Mesothelial cell of epicardium (in vitro differentiated cells): ENCODE measurements at places on chromosomes 5 and 9. TPM values are rescaled to one million over a fixed set of nuclear protein-coding genes. Genes with fewer than 3 reads are reported as not detected.

- DNase-seq = no peak
Measured at GRCh38 chr9:128626181-128626580, 30.5 kb downstream of the DYNC2I2 start.

GRCh38 chr5:32420506-32420905 is 24.0 kb downstream of the ZFR start:
- DNase-seq = no peak

GRCh38 chr5:12614608-12615007 is 710.4 kb upstream of the CTNND2 start:
- DNase-seq = no peak

CDO1 gene
- 9.9 to 13.1 TPM (median 11.8 TPM) in 3 replicates for total RNA-seq

- no peak for DNase-seq
Measured at GRCh38 chr5:35309365-35310130, 79.3 kb upstream of the PRLR start.

DNA sequence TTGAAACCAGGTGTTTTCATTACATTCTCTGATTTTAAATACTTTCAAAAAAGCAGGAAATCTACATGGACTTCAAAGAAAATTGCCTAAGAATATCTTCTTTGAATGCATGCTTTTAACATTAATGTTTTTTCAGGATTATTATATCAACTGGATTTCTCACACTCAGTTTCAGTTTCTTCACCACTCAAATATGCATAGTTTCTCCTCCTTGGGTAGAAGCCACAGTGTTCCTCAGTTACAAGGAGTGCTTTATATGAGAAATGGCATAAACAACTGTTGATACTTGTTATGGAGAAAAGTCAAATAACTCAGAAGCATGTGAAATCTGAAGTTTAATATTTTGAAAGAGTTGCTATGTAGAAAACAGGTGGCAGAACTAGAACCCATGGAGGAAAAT is 196.9 kb downstream of the DMRTA1 start:
- DNase-seq = no peak

GRCh38 chr9:6921315-6921714 is 163.5 kb downstream of the KDM4C start:
- no peak for DNase-seq

- DNase-seq = no peak
Measured at GRCh38 chr5:3564827-3565518, 30.7 kb upstream of the IRX1 start.

DNA sequence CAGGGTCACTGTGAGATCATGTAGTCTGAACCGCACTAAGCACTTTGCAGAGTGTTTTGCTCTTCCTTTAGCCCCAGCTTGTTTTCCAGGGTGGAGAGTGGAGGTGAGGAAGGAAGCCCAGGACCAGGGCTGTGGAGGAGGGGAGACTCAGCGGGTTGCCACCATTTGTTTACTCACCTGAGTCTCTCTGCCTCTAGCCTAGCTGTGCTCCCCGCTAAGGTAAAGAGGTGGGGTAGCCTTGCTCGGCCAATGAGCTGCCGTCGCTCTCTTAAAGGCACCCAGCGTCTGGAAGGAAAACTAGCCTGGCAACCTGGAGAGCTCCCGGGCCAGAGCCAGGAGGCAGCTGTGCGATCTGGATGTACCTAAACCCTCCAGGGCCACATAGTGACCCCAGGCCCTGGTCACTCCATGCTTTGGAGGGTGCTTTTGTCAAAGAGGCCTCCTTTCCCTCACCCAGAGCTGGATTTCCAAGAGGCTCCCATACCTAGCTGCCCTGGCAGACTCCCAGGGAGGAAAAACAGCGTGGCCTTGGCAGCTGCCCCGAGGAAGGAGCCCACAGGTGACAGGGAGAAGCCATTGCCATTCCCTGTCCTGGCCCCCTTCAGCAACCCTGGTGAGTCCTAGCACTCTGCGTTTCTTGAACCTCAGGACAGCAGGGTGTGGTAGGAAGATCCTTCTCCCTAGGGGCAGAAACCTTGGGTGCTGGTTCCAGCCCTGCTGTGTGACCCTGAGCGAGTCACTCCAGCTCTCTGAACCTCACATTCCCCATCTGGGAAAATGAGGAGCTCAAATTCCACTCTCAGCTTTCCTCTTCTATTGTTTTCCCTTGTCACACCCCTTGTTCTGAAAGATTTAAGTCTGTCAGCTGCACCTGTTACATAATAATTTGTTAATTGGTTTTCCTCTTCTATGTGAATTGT is 42.4 kb upstream of the LARP1 start:
- no peak for DNase-seq

DNA sequence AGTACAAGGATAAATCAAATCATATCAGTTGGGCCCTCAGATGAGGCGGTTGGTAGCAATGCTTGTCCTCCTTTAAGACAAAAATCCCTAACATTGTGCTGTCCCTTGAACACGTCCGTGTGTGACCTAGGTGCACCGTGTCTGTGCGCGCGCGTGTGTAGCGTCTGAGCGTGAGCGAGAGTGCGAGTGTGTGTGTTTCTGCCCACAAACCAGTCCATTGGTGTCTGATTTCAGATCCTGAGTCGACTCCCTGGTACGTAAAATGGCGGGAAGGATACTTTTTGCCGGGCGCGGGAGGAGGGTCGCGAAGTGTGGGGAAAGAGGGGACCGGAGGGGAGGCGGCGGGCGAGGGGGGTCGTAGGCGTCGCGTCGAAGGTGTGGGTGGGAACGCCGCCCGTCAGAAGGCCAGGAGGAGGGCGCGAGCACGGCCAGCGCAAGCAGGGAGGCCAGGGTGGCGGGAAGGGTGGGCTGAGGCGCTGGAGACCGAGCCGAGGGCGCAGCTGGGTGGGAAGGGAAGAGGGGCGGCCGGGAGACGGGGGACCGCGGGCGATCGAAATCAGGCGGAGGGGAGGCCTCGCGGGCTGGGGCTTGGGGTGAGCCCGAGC is 8.9 kb downstream of the OTP start:
- DNase-seq = no peak

SLC9A3 gene
- 1.9 to 2.4 TPM (median 2.3 TPM) in 3 replicates for total RNA-seq

DNA sequence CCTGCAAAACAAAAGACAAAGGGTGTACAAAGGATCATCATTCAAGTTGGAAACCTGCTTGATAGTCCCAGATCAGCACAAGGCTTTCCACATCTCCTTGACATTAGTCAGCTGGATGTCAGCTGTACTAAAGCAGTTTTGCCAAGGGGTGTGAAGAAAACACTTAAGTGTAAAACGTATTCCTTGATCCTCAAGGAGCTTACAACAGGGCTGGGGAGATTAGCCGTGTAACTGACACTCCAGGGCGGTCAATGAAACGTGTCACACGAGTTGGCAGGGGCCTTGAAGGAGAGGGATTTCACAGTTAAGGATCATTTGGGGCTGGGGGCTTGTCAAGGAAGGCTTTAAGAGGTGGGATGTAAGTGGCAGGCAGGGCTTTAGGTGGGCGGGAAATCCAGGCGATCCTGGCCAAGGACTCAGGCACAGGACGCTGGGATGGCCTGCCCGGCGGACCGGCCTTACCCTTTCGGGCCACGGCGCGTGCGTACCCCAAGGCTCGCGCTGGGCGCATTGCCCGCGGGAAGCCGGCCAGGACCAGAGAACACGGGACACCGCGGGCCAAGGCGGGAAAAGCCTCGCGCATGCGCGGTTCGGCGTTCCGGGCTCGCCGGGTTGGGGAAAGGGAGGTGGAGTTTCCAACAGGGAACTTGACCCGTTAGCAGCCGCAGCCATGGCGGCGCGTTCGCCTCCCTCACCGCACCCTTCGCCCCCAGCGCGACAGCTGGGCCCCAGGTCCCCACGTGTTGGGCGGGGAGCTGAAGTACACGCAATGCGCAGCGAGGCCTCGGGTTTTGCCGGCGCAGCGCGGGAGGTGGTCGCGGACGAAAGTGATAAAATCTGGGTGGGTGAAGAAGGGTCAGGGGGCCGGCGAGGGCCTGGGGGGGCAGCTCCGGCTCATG is at the start of gene CNTLN:
TSS of gene CNTLN (plus strand) at position 645 of the 899 bp plus-strand sequence. CDS start at position 671, 26 bp downstream.
- DNase-seq = peak; percentile 97

SPATA31E1 gene
- 0.09 TPM in 1 of 3 replicates, not detected in the others for total RNA-seq

DNA sequence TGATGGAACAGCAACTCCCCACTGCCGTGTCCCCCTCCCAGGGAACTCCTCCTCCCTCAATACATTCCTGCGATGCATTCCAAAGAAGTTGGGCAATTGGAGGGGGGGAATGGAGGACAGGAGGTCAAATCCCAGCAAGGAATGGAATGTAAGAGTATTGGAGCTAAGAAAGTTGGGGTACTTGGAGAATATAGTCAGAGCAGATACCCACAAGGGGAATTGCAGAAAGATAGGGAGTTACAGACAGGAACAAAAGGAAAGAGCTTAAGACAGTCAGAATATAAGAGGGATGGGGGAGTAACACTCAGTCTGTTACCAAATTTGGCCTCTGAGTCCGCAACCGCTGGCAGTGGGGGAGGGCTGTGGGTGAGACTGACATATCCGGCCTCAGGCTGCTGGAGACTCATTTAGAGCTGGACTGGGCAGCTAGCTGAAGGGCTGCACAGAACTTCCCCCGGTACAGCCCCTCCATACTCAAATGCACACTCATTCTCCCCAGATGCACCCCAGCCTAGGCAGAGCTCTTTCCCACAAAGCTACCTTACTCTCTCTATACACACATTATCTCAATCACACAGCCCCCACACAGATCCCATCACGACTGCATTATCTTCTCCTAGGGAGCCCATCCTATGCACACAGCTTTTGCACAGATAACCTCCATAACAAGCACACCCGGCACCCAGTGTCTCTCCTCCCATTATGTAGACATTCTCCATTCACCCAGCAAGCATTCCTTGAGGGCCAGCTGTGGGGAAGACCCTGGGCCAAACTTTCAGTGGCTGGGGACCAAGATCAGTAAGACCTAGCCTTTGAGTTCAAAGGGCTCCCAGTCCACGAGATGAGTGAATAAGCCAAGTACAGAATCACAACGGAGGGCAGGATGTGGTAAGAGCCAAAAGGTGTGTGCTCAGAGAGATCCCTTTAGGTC is 3.7 kb downstream of the TLN1 start:
- peak; percentile 62 for DNase-seq

ITGA2 gene
- 4.1 to 4.7 TPM (median 4.1 TPM) in 3 replicates for total RNA-seq

DNA sequence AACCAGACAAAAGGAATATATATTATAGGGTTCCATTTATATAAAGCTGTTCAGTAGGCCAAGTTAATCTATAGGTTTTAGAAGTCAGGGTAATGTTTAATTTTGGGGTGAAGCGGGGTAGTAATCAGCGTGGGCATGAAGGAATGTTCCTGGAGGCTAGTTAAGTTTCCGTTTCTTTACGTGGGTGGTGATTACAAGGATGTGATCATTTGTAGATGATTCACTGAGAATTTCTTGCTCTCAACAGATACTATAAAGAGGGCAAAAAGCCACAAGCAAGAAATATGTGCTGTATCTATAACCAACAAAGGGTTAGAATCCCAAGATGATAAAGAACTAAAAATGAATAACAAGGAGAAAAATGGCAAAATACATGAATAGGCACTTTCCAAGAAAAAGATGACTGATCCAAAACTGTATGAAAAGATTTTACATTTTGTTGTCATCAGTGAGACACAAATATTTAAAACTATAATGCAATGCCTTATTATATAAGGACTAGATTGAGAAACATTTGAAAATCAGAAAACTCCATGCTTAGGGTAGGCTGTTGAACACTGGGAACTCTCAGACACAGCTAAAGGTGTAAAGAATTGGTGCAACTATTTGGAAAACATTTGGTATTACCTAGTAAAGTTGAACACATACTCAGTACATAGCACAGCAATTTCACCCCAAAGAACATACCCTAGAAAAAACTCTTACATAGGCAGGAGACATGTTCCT is 224.3 kb upstream of the S1PR3 start:
- no peak for DNase-seq

MEGF10 gene
- 2.8 to 4.1 TPM (median 3.0 TPM) in 3 replicates for total RNA-seq

GRCh38 chr5:10333154-10334006 is 20.1 kb upstream of the MARCHF6 start:
- DNase-seq = no peak

DNA sequence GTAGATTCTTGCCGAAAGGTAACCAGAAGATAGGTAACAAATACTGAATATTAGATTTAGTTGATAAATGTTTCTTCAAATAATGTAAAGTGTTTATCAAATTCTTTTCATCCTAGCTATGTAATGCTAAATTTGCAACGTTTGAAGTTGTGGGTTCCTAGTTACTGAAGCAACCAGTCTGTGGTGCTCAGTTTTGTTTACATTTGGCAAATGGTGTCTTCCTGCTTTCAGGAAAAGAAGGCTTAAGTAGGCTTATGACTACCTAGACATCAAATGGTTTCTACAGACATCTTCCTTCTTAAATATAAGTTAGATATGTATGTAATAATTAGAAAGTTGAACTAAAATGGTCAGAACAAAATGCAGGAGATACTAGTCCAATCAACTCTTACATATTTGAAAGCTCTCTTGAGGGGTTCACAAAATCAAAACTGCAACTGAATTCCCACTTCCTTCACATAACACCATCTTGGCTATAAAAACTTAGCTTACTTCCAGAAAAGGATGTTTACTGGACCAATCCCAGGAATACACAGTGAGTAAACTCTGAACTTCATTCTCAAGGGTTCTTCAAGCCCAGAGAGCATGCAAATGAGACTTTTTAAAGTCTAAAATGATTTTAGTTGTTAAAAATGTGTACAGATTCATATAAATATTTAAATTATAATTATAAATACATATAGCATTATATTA is 125.7 kb upstream of the ITGA1 start:
- no peak for DNase-seq

DNA sequence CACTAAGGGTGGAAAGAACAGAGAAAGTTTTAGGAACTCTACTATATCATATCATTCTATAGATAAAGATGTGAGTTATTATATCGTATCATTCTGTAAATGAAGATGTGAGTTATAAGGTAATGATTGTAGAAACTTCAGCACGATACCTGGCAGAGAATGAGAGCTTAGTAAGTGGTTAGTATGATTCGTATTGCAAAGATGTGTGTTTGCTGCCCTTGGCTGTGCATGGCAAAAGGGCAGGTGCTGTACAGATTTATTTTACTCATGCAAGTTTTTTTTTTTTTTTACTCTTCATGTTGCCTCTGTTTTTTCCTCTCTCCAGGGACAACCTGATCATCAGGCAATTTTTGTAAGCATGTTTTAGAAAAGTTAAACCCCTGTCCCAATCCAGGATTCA is 83.3 kb downstream of the EGFLAM start:
- DNase-seq = no peak

DNA sequence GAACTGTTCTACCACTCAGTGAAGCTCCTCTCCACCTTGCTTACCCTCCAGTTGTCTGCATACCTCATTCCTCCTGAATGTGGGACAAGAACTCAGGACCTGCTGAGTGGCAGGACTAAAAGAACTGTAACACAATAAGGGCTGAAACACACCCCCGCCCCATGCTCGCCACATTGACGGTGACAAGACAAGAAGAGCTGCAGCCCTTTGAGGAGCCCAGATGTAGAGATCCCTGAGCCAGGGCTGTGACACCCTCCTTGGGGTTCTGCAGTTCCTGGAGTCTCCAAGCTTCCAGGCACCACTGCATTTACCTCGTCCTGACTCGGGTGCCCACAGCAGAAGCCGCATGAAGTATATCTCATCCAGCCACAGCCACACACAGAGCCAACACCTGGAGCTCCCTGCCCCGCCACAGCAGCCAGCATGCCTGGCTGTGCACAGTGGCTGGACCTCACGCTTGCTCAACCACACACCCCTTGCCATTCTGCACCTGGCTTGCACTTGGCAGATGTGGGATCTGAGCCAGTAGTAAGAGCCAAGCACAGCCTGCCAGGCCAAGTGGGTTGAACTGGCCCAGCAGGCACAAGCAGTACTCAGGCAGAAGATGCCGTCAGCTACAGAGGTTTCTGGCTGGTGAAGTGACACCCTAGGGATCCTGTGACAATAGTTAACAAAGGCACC is 166.1 kb downstream of the RNF180 start:
- no peak for DNase-seq

GRCh38 chr9:88949425-88949824 is 41.8 kb upstream of the S1PR3 start:
- no peak for DNase-seq

- no peak for DNase-seq
Measured at GRCh38 chr5:180161420-180162303, 47.3 kb downstream of the RASGEF1C start.
